ENCODE measurements at places on chromosomes 6 and 20.

GRCh38 chr6:4472222-4472621, 304.0 kb upstream of the CDYL start:
- no peak for DNase-seq

DNA sequence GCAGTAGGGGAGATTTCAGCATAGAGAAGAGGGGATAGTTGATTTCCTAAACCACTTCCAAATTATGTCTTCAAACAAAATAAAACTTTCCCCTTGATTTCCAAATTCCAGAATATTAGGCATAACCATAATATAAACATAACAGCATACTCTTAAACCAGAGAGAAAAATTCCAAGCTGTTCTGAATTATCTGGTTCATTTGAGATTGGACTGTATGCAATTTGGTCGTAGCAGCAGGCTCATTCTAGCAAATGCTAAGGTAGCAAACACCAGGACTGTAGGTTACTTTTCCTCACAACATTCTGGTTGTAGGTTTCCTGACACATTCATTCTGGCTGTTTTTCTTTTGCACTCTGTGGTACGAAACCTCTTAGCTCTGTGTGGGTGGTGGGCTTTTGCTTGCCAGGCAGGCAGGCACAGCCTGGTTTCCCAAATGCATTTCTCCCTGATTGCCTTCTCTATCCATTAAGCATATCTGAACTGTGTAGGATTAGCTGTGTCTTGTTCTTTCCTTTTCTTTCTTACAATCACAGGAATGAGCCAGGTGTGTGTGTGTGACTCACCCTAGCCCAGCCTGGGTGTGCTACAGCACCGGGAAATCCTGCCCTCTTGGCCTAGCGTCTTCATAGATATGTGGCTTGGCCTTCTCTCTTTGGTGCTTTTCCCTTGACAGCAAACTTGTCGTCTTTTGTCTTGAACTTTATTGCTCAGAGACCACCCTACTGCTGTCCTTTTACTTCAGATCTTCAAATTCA, 77.1 kb downstream of the JARID2 start:
- DNase-seq: no peak

- DNase-seq: no peak
These were observed 61.3 kb downstream of the EFCAB8 start for GRCh38 chr20:32920066-32920465.

DNA sequence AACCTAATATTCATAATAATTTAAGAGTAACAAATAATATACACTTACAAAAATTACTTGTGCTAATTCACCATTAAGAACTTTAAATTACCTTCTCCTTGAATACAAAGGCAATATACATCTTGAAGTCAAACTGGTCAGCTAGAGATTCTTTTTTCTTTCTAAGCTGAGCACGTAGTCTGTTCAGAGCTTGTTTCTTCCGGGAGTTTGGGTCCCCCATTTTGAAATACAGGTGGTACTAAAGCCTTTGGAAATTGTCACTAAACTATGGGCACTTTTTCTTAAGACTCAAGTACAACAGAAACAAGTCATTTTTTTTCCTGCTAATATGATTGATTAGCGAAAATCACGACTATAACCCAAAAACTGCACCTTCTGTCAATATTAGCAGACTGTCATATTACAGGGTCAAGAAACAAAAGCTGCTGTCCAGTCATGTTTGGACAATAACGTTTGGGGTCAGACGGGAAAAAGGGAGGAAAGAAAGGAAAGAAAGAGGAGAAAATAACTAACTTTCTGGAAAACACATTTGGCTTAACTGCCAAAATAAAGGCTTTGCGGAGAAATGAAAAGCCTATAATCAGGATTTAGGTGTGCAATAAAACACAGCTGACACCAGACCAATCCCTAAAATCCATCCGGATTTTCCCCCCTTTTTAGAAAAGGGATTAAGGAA, 367 bp downstream of the C6orf62 start:
- no peak for DNase-seq

- no peak for DNase-seq
These were observed 103.1 kb upstream of the NAA20 start for GRCh38 chr20:19913927-19914614.

GRCh38 chr20:36493051-36493800, 48.1 kb upstream of the MYL9 start:
- no peak for DNase-seq

- DNase-seq: no peak
These were observed 2.7 kb upstream of the PHF10 start for GRCh38 chr6:169726963-169727362.

- DNase-seq: no peak
These were observed 75.9 kb downstream of the RTN4IP1 start for GRCh38 chr6:106553440-106553839.
